ENCODE measurements at places on chromosomes 16 and 17.

DNA sequence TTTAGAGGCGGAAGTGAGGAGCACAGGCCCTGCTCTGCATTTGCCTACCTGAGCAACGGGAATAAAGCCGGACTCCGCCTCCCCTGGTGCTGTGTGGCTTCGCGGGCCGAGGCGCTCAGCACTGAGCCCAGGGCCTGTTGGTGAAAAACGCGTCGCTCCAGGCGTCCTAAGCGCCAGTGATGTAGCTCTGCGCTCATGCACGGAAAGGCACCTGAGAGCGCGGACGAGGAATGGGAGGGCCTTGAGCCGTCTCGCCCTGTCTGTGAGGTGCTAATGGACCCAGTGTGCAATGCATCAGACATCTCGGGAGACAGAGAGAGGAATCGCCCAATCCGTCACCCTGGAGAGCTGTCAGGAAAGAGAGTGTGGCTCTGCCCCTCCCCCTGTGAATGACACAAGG is 17.2 kb upstream of the ATP2A3 start:
- DNase-seq, result no peak

DNA sequence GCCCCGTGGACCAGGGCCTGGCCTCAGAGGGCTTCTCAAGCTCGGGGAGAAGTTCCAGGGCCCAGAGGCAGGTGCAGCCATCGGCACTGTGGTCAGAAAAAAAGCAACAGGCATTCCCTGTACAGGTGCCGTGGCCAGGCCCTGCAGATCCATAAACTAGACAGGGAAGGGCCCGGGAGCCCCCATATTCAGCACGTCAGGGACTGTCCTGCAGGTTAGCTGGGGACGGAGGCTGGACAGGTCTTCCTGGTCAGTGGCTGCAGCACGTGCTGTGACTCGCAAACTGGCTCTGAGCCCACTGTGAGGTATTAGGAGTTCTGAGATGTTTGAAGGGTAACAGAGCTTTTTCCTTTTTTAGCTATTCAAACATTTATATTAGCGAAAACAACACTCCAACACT is 15.0 kb upstream of the C16orf95 start:
- no peak for DNase-seq

- DNase-seq, result no peak
Measured at GRCh38 chr16:67463691-67464090, 17.3 kb downstream of the ATP6V0D1 start.

GRCh38 chr16:53061256-53061655 is 6.5 kb downstream of the CHD9 start:
- no peak for DNase-seq

- no peak for DNase-seq
Measured at GRCh38 chr16:16059895-16060590, 110.6 kb downstream of the ABCC1 start.
